CD8-positive, alpha-beta memory T cell (primary cell): ENCODE measurements at places on chromosomes 12 and 14.

- H3K4me3 ChIP-seq = no peak overlapping the region
- H3K27ac ChIP-seq = no peak overlapping the region
- H3K4me1 ChIP-seq = no peaks in the 10 kb centered on the region
- no peaks in the 10 kb centered on the region for H3K36me3 ChIP-seq
- DNase-seq = no peak
Measured at GRCh38 chr12:46702581-46703344, 123.0 kb downstream of the SLC38A4 start.

DNA sequence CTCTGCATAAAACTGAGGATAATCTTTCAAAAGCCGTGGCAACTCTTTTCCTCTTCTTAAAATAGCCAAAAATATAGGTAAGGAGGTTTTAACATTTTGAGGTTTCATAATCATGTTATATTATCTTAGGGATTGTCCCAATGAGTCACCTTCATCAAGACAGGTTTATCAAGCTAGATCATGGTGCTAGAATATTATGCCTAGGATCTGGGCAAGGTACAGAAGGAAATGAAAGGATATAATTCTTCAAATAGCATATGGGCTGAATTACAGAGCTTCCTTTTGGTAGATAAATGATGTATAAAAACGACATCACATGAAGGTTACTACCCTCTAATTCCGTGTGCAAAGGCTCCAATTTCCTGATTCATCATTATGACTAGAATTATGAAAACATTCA is 28.6 kb upstream of the TBC1D15 start:
- H3K27me3 ChIP-seq = no peaks in the 10 kb centered on the region
- no peak overlapping the region for H3K27ac ChIP-seq
- H3K4me3 ChIP-seq = no peak overlapping the region
- H3K4me1 ChIP-seq = no peaks in the 10 kb centered on the region

- no peaks in the 10 kb centered on the region for H3K36me3 ChIP-seq
- no peaks in the 10 kb centered on the region for H3K27me3 ChIP-seq
- DNase-seq = no peak
- H3K4me1 ChIP-seq = no peaks in the 10 kb centered on the region
Measured at GRCh38 chr14:83470959-83471695, 1937.5 kb upstream of the SEL1L start.

- H3K36me3 ChIP-seq = no peaks in the 10 kb centered on the region
- no peak overlapping the region for H3K4me3 ChIP-seq
- H3K27me3 ChIP-seq = no peaks in the 10 kb centered on the region
- no peak for DNase-seq
Measured at GRCh38 chr12:124727264-124727800, 136.3 kb downstream of the SCARB1 start.

GRCh38 chr14:49581209-49582112 is 4.7 kb downstream of the RPS29 start:
- H3K27me3 ChIP-seq = no peaks in the 10 kb centered on the region
- H3K36me3 ChIP-seq = peaks cover 20% of the 10 kb centered on the region
- no peak for DNase-seq
- H3K4me1 ChIP-seq = peaks cover 36% of the 10 kb centered on the region
- H3K4me3 ChIP-seq = no peak overlapping the region
- H3K27ac ChIP-seq = no peak overlapping the region

GRCh38 chr14:70558356-70558755 is 23.6 kb upstream of the ADAM20 start:
- no peaks in the 10 kb centered on the region for H3K36me3 ChIP-seq
- H3K27ac ChIP-seq = no peak overlapping the region
- no peaks in the 10 kb centered on the region for H3K27me3 ChIP-seq
- no peak overlapping the region for H3K4me3 ChIP-seq
- H3K4me1 ChIP-seq = no peaks in the 10 kb centered on the region
- no peak for DNase-seq

GRCh38 chr14:69712599-69713088 is 54.3 kb upstream of the SRSF5 start:
- H3K36me3 ChIP-seq = peaks cover 24% of the 10 kb centered on the region
- peaks cover 20% of the 10 kb centered on the region for H3K4me1 ChIP-seq
- no peak overlapping the region for H3K27ac ChIP-seq
- no peak overlapping the region for H3K4me3 ChIP-seq

GRCh38 chr14:24159777-24160498 is 1.1 kb upstream of the IRF9 start:
- DNase-seq = no peak
- H3K4me3 ChIP-seq = no peak overlapping the region
- peaks cover 39% of the 10 kb centered on the region for H3K4me1 ChIP-seq
- H3K27me3 ChIP-seq = no peaks in the 10 kb centered on the region

- DNase-seq = no peak
- no peak overlapping the region for H3K4me3 ChIP-seq
- H3K27ac ChIP-seq = no peak overlapping the region
- H3K36me3 ChIP-seq = no peaks in the 10 kb centered on the region
- peaks cover 13% of the 10 kb centered on the region for H3K4me1 ChIP-seq
Measured at GRCh38 chr12:122839907-122840554, 4.8 kb downstream of the HIP1R start.

DNA sequence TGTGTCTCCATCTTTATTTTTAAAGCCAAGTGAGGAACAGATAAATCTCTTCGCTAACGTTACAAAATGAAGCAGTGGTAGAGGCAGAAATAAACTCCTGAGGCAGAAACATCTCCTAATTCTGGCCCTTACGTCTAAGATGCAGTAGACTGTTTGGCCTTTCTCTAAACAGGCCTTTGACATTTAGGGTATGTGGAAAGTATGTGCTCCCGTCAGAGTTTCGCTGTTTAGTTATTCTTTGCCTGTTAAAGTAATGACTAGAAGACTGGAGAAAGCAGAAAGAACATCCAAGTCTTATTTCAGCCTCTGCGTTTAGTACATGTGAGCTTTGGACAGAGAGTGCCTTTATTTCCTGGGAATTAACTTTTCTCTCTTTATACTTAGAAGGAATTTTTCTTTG is 216.6 kb downstream of the RAD51B start:
- no peak overlapping the region for H3K4me3 ChIP-seq
- H3K27ac ChIP-seq = no peak overlapping the region
- H3K27me3 ChIP-seq = no peaks in the 10 kb centered on the region
- DNase-seq = no peak
- no peaks in the 10 kb centered on the region for H3K4me1 ChIP-seq

- H3K27ac ChIP-seq = no peak overlapping the region
- H3K36me3 ChIP-seq = no peaks in the 10 kb centered on the region
- no peak for DNase-seq
- no peaks in the 10 kb centered on the region for H3K27me3 ChIP-seq
Measured at GRCh38 chr12:75087654-75088053, 122.0 kb downstream of the KCNC2 start.

DNA sequence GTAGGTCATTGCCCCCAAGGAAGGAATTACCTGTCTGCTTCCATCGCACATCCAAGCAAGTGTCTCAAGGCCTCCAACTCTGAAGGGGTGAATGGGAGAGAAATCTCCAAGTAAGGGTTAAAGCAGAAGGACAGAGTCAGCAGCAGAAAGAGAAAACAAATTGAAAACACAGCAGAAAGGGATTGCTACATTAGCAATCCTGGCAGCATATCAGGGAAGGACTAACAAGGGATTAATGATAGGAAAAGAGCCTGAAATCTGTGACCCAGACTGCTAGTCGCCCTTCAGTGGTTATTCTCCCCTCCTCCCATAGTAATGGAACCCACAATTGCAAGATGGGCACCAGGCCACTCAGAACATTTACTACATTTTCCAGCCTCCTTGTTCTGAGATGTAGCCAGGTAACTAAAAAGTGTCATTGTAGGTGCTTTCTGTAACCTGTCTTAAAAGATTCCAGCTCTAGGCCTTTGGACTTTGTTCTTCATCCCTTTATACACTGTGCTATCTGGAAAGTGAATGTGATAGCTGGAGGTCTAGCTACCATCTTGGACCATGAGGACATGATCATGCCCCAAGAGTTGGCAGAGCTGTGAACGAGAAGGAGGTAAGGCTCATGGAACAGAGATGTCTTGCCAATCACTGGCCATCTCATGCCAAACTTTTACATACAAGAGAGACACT is 36.0 kb downstream of the MAP3K9 start:
- no peak for DNase-seq
- H3K36me3 ChIP-seq = no peaks in the 10 kb centered on the region
- no peaks in the 10 kb centered on the region for H3K4me1 ChIP-seq
- no peaks in the 10 kb centered on the region for H3K27me3 ChIP-seq
- H3K27ac ChIP-seq = no peak overlapping the region
- no peak overlapping the region for H3K4me3 ChIP-seq

DNA sequence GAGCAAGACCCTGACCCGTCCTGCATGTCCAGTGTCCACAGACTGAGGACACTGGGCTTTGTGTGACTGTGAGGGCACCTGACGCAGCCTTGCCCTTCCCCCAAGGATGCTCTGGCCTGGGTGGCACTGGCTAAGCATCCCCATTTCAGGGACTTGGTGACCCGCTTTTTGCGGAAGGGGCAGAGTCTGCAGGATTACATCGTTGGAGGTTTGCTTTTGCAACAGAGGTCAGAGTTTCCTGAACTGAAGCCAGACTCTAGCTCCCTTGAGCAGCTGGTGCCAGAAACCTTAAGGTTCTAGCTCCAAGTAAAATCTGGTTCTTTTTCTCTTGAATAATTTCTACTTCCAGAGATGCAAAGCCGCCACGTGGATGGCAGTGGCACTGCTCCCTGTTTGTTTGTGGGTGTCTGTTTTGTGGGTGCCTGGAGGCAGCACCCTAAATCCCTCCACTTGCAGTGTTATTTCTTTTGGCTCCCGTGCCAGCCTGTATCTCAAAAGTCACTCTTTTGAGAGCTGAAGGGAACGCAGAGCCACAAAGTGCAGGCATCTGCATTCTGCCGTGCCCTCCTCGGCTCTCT is 184.7 kb downstream of the TSPAN9 start:
- no peak for DNase-seq
- H3K4me1 ChIP-seq = no peaks in the 10 kb centered on the region
- no peak overlapping the region for H3K27ac ChIP-seq
- no peaks in the 10 kb centered on the region for H3K27me3 ChIP-seq

GRCh38 chr14:77051116-77051515 is 22.6 kb upstream of the IRF2BPL start:
- H3K27me3 ChIP-seq = no peaks in the 10 kb centered on the region
- peaks cover 17% of the 10 kb centered on the region for H3K4me1 ChIP-seq
- no peaks in the 10 kb centered on the region for H3K36me3 ChIP-seq
- no peak overlapping the region for H3K27ac ChIP-seq

- no peak overlapping the region for H3K4me3 ChIP-seq
- peaks cover 17% of the 10 kb centered on the region for H3K4me1 ChIP-seq
- H3K27me3 ChIP-seq = no peaks in the 10 kb centered on the region
- no peaks in the 10 kb centered on the region for H3K36me3 ChIP-seq
- no peak overlapping the region for H3K27ac ChIP-seq
- DNase-seq = no peak
Measured at GRCh38 chr12:52043386-52044212, 7.6 kb upstream of the NR4A1 start.

- H3K36me3 ChIP-seq = no peaks in the 10 kb centered on the region
- H3K4me3 ChIP-seq = no peak overlapping the region
- H3K27ac ChIP-seq = no peak overlapping the region
- H3K27me3 ChIP-seq = no peaks in the 10 kb centered on the region
- DNase-seq = no peak
Measured at GRCh38 chr14:74965486-74966153, 10.2 kb upstream of the PGF start.

DNA sequence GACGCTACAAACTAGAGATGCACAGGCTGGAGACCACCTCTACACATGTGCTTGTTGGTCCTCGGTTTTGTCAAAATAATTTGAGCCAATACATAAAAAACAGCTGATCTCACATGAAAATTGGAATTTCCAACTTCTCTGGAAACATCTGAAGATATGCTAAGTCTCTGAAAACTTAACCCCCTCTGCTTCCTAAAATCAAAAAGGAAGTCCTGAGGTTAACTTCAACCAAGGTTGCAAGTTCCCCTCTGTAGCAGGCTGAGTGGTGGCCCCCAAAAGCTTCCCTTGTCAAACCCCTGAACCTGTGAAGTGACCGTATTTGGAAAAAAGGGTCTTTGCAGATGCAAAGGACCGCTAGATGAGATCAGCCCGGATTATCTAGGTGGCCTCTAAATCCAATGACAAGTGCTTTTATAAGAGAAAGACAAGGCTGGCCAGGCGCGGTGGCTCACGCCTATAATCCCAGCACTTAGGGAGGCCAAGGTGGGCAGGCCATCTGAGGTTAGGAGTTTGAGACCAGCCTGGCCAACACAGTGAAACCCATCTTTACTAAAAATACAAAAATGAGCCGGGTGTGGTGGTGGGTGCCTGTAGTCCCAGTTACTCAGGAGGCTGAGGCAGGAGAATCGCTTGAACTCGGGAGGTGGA is 32.0 kb upstream of the VPS37B start:
- no peaks in the 10 kb centered on the region for H3K27me3 ChIP-seq
- DNase-seq = no peak
- no peak overlapping the region for H3K4me3 ChIP-seq
- no peaks in the 10 kb centered on the region for H3K36me3 ChIP-seq
